ENCODE measurements at places on chromosomes 16 and 17.
A peak's percentile ranks its signal among the peaks of the same experiment; 100 is the strongest.

DNA sequence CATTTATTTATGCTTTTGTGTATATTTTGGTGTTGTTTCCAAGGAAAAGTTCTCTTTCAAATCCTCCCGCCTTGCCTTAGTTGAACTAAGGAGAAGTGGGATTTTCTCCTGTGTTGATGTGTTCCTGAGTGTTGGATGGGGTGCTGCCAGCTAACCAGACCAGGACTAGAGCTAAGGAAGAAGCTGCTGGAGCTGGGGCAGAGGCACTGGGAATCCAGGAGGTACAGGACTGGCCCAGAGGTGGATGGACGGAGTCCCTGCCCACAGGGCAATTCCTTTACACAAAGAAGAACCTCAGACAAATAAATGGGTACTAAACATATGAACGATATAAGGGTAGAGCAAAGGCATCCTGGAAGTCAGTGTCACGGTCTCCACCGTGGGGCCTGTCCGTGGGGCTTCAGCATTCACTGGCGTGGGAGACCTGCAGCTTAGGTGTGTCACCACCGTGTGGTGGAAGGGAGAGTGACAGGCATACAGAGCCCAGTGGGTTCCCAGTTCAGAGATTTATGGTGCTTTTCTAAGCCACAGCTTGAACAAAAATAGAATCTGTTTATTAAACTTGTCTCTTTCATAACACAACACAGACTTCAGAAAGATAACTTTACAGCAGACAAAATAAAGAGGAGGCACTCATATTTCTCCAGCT is 270.7 kb downstream of the NTN1 start:
- DNase-seq: peak; percentile 48

- no peak for DNase-seq
These were observed 3.5 kb downstream of the GRB2 start for GRCh38 chr17:75402026-75402425.

DNA sequence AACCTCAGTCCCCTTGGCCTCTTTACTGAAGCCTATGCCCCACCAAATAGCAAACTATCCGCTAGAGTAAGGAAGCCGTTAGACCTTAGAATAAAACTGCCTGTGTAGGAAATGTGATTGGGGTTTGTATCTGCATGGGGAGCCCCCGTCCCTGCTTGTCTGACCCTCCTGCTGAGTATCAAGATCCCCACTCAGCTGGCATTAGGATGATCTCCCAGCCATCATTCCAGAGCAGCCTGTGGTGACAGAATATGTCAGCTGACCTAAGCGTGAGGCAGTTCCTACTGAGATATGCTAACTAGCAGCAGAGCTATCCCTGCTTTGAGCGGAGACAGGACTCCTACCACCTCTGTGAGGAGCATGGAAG is 645 bp upstream of the GFOD2 start:
- peak; percentile 26 for DNase-seq

GRCh38 chr16:82672676-82673075 is 45.9 kb downstream of the CDH13 start:
- DNase-seq: no peak

DNA sequence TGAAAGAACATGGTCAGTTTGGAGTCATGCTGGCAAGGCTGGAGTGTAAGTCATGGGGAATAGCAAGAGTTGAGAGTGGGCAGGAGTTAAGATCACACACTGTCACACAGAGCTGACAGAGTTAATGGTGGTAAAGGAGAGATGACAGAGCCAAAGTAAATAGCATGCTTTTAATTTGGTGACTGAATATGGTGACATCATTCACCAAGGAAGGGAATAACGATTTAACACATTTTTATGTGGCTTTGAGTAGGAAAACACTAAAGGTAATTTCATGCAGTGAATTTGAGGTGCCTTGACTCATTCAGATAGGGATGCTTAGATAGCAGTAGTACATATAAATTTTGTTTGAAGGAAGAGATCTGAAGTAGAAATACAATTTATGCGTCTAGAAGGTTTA is 42.1 kb downstream of the SYNRG start:
- DNase-seq: no peak

- no peak for DNase-seq
These were observed 17.8 kb downstream of the USP31 start for GRCh38 chr16:23131436-23131835.
